ENCODE measurements at places on chromosomes 2 and 18.

- DNase-seq: no peak
Measured at GRCh38 chr2:199543606-199544172, 86.0 kb upstream of the SATB2 start.

- DNase-seq: no peak
Measured at GRCh38 chr2:9169349-9170107, 37.1 kb upstream of the ASAP2 start.

DNA sequence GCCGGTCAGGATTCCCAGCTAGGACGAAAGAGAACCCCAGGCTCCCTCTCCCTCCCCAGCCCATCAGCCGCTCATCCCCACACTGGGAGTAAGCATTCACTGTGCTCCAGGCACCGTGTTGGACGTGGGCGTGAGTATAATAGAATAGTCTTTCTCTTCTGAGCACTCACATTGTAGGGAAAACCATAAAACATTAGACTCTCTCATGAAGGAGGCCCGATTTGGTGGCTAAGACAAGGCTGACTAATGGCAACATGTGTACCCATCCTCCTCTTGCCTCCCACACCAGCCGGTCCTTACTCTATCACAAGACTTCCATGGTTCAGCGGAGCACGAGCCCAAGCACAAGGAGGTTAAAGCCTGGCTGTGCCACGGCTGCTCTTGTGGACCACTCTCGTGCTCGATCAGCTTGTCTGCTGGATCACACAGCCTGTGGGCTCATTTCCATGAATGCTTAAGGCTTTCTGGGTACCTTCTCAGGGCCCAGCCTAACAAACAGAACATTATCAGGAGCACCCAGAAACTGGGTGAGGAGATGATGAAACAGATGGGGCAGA, 540.9 kb upstream of the RAB6C start:
- no peak for DNase-seq

GRCh38 chr2:119249855-119250717, 26.5 kb downstream of the STEAP3 start:
- DNase-seq: no peak

DNA sequence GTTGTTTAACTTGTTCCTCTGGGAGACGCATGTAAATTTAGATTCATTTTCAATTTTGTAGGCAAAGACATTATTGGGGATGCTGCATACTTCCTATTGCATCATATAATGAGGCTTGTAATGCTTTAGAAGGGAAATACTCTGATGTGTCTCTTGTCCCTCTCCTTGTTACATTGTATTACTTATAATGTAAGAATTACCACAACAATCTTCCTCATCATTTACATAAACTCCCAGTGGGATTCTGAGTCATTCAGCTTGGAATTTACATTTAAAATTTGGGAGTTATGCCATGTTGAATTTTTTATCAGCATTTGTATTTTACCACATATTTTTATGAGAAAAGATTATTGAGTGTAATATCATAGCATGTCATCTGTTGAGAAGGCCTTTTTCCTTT, 963.4 kb upstream of the NRXN1 start:
- DNase-seq: no peak

GRCh38 chr2:37464067-37464466, 119.6 kb downstream of the QPCT start:
- DNase-seq: no peak

DNA sequence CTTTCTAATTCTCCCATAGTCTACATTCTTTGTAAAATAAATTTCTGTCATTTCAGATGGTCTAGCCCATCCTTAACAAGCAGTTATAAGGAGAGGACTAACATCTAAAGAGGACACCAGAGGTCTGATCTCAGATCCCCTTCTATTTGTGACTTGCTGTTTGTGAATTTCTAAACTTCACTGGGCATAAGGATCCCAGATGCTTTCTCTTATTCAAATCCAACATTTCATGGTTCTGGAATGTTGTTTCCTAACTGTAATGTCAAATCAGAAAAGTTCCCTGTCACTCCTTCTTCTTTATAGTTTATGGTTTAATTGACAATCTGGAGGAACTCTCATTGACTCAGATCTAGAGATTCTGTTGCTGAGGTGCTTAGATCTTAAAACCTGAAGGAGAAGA, 430.2 kb downstream of the MEIS1 start:
- no peak for DNase-seq
